NCI-H1092 treated with DMSO at 0.1 percent for 48 hours (cell line): ENCODE measurements at places on chromosomes 4 and X.

DNA sequence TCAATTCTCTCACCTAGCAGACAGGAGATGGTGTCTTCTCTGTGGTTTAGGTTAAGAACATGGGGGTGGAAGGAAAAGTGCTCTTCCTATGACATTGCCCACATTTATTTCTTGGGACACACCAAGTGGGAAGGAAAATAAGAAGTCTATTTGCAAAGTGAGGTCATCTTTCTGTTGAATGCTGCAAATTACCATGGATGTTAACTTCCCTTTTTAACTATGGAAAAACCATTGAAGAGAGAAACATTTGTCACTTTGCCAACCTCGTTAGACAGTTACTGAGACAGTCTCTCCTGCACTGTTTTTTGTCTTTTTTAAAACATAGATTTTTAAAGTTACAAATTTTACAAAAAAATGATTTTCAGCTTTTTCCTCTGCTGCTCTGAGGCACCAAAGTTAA, 72.8 kb upstream of the BEND4 start:
- no peak for DNase-seq

DNA sequence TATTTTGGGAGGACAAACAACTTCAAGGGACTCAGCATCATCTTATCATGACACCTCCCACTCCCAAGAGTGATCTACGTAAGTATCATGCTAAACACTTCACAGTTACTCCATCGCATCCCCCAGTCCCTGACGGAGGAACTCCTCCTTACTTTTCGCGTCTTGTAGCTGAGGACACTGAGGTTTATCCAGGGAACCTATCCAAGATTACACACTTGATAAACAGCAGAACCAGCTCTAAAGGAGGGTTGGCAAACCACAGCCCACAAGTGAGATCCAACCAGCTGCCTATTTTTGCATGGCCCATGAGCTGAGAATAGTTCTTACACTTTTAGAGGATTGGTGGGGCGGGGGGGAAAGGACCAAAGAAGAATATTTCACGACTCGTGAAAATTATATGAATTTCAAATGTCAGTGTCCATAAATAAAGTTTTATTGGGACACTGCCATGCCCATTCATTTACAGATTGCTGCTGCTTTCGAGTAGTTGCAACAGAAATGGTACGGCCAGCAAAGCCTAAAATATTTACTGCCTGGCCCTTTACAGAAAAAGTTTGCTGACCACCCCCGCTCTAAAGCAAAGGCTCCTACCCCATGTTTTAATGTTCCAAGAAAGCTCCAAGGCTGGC, 47.8 kb downstream of the SEPSECS start:
- no peak for DNase-seq

GRCh38 chrX:22882543-22882942, 117.2 kb upstream of the DDX53 start:
- DNase-seq = no peak

- DNase-seq = no peak
Measured at GRCh38 chr4:89221167-89221867, 86.3 kb downstream of the GPRIN3 start.

DNA sequence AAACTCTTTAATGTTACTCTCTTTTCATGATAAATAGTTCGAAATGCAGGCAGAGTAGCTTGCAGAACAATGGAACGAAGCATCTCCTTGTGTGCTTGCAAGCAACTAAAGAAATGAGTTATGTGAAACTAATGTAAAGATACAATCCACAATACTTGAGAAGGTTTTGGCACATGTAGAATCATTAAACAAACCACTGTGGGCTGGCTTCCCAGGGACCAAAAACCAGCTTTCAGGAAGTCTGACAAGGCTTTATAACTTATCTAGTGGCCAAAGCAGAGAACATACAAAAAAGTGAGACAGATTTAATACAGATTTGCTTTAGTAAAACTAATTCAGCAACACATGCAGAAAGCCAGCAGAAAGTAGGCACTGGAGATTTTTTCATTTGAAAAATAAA, 1673.8 kb upstream of the AGA start:
- DNase-seq = no peak

- DNase-seq = no peak
Measured at GRCh38 chrX:131649741-131650140, 105.9 kb downstream of the OR13H1 start.

DNA sequence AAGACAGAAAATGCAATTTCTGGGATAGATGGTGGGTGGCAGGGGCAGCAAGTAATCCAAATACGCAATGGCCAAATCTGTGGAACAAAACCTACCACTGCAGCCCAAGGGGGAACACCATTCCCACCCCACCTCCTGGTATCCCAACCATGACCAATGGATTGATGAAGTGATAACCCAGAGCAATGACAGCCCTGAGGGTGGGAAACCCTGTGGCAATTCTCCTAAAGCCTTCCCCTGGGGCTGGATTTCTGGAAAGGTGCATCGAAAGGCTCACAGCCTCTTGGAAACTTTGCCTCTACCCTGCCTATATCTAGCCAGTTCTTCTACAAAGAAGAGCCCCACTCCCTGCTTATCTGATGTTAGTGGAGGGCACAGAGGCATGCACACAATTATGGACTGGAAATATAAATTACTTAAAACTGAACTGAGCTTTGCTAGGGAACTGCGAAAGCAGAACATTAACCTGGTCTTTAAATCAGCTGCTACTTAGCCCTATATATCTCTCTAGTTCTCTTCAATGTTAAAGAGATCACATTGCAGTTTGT, 59.9 kb upstream of the TXK start:
- no peak for DNase-seq

GRCh38 chrX:133337250-133337649, 78.0 kb downstream of the GPC4 start:
- DNase-seq = no peak

DNA sequence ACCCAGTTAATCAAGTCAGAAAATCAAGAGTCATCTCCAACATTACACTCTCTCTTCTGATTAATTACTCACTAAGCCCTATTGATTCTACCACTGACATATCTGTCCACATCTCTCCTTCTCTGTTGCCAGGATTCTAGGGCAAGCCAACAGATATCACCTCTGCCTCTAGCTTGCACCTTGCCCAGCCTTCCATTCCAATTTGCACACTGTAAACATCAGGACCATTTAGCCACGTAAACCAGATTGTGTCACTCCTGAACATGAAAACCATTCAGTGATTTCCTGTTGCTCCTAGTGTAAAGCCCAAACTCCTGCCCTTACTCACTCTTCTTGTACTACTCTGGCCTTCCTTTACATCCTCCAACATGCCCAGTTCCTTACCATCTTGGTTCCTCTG, 68.0 kb upstream of the PLS3 start:
- no peak for DNase-seq

DNA sequence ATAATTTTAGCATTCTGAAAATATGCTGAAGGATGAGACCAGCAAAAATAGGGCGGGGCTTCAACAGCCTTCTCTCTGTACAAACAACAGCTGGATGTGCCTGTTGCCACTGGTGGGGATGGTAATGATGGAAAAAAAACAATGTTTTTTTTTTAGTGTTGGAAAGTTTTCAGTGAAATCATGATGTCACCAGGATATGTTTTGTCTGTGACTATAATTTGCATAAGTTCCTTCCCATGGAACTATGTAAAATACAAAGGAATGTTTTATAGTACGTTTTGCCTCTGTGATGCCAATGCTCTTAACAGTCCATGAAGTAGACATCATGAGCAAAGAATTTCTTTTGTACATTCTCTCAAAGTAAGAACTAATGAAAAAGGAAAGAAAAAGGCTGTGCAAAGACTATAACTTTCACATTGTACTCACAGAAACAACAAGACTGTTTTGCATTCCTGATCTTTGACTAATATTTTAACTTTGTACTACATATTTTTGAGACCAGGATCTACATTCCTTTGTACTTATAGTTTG, 589.7 kb downstream of the SPRY1 start:
- DNase-seq = no peak
